Neural cell (in vitro differentiated cells): ENCODE measurements at places on chromosomes 12 and 14. TPM values are rescaled to one million over a fixed set of nuclear protein-coding genes. Genes with fewer than 3 reads are reported as not detected.

SSPN gene
- polyA plus RNA-seq = 0.26 TPM in 1 of 2 replicates, not detected in the other

TMED10 gene
- 121 and 146 TPM in 2 replicates for polyA plus RNA-seq

LAG3 gene
- polyA plus RNA-seq = 1.4 and 2.0 TPM in 2 replicates

SERPINA9 gene
- not detected in 2 replicates for polyA plus RNA-seq

C12orf54 gene
- not detected in 2 replicates for polyA plus RNA-seq

CPM gene
- polyA plus RNA-seq = not detected in 2 replicates

CEP128 gene
- polyA plus RNA-seq = 3.4 and 5.5 TPM in 2 replicates

RPL10L gene
- polyA plus RNA-seq = not detected in 2 replicates

KRT83 gene
- not detected in 2 replicates for polyA plus RNA-seq

ETFBKMT gene
- polyA plus RNA-seq = 1.0 and 1.7 TPM in 2 replicates
